ENCODE measurements at places on chromosomes 11 and 22.

DNA sequence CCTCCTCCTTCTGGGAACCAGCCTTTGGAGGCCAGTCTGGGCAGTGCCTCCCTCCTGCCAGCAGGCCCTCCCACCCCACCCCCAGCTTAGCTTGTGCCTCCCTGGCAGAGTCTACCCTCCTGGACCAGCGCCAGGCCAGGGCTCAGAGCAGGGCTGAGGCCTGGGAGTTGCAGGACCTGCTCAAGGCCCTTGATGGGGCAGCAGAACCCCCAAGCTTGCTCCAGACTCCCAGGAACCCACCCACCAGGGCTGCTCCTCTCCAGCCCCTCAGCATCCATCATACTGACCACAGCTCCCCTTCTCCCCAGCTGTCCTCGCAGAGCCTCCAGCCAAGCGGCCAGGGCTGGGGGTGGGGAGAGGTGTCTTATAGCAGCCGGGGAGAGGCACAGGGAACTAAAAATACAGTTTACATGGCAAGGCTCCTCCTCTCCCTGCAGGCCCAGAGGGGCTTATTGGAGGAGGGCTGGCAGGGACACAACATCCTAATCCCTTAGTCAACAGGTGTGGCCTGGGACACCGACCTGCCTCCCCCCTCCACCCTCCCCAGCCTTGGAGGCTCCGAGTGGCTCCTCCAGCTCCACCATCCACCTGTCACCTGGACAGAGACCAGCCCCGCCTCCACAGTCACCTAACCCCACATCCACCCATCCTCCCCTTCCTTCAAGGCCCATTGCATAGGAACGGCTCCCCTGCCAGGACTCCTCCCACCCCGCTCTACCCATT, 5.2 kb upstream of the MB start:
- DNase-seq: no peak

DNA sequence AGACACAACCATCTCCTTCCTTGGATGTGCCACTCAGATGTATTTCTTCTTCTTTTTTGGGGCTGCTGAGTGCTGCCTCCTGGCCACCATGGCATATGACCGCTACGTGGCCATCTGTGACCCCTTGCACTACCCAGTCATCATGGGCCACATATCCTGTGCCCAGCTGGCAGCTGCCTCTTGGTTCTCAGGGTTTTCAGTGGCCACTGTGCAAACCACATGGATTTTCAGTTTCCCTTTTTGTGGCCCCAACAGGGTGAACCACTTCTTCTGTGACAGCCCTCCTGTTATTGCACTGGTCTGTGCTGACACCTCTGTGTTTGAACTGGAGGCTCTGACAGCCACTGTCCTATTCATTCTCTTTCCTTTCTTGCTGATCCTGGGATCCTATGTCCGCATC, 489 bp downstream of the OR10A4 start:
- no peak for DNase-seq

- DNase-seq: peak; percentile 87
Measured at GRCh38 chr11:79237703-79238102, 203.1 kb downstream of the TENM4 start.

DNA sequence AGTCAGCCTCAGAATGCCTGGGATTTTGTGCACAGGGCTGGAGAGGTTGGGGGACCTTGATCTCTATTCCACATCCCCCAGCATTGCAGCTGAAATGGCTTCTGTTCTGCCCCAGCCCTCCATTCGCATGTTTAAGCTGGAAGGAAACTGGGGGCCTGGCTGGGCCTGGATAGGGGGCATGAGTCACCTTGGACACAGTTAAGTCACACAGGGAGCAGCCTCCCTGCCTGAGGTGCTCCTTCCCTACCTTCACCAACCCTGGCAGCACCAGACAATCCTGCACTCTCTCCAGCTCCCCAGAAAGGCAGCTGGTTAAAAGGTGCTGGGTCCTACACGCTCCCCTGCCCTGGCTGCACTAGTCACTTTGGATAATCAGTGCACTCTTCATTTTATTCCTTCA, 763 bp downstream of the SMIM45 start:
- DNase-seq: no peak

DNA sequence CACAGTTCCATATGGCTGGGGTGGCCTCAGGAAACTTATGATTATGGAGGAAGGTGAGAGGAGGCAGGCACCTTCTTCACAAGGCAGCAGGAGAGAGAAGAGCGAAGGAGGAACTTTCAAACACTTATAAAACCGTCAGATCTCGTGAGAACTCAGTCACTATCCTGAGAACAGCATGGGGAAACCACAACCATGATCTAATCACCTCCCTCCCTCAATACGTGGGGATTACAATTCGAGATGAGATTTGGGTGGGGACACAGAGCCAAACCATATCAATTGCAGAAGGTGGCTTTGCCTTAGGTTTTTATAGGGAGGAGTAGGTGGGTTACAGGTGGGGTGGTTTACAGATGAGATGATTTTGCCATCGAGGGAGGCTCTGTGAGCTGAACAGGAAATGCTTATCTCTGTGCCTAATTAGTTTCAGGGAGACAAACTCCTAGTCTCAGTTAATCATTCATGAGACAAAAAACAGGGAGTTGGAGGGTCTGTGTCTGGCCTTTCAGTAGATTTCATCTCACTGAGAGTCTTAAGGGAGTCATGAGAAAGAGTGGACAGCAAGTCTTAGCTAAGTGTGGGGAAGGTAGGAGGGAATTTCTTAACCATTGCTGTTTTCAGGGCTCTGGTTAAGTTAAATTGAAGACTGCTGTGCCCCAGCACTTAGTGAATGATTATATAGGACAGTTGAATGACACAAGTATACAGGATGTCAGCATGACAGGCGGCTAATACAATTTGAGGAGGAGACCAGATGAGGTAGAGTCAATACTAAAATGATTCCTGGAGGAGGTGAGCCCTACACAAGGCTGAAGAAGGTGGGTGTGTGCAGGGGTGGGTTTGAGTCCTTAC, 47.7 kb downstream of the CWC15 start:
- DNase-seq: no peak

- no peak for DNase-seq
Measured at GRCh38 chr11:45260071-45260470, 26.1 kb downstream of the SYT13 start.

GRCh38 chr11:128688031-128688713, 5.7 kb upstream of the FLI1 start:
- no peak for DNase-seq

DNA sequence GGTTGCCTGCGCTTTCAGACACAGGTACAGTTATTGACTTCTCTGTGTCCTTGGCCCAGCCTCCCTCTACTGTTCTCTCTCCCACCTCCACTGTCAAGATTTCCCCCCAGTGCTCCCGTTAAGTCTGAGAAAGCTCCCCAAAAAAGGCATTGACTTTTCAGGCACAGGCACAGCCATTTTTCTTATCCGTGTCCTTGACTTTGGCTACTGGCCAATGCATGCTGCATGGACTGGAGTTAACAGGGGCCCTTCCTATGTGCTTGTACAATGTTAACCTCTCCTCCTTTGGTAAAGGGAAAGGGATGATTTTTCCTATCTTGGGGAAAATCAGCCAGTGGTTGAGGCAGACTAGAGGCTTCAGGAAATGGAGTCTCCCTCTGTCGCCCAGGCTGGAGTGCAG, 4.3 kb downstream of the APOL5 start:
- DNase-seq: no peak

DNA sequence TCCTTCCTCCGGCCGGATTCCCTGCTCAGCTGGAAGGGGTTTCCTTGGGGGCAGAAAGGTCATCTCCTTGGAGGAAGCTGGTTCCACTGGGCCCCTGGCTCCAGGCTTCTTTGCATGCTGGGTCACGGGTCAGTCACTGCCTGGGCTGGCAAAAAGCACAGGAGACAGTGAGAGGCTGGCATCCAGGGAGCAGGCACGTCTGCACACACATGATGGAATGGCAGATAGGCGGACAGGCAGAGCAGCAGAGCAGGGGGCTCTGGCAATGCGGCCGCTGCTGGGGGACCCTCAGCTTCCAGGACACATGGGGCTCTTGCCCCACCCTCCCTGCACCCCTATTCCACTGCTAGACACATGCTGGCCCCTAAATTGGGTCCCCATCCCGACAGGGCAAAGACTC, 40.4 kb downstream of the C11orf58 start:
- DNase-seq: no peak

- DNase-seq: no peak
Measured at GRCh38 chr22:42116848-42117424, 13.7 kb downstream of the CYP2D6 start.

GRCh38 chr11:64028398-64029115, 7.2 kb upstream of the FLRT1 start:
- no peak for DNase-seq

DNA sequence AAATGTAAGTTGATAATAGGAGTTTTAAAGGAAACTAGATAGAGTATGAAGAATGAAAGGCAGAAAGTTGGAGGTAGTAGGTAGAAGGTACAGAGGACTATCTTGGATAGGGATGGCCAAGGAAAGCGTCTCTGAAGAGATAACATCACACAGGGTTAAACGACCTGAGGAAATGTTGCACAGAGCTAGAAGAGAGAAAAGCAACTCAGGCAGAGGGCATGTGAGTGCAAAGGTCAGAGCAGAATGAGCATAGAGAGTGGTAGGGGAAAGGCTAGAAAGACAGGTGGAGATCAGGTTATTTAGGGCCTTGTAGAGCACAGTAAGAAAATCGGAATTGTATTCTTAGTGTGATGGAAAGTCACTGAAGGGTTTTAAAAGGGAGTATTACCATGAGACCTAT, 232.0 kb downstream of the SOX6 start:
- no peak for DNase-seq

DNA sequence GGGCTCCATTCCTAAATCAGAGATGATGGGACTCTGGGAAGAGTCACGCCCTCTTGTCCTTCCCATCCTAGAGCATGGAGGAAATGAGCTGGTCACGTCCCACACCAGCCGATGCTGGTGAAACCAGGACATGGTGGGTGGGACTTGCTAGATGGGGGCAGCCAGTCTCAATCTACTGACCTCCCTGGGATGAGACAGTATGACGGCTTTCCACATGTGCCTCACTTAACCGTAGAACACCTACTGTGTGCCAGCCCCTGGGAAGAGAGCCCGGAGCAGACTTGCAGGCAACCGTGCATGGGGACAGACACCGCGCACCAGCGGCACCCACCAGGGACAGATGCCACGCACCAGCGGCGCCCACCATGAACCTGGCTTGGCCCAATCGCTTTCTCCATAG, 3.8 kb downstream of the OSBPL5 start:
- DNase-seq: no peak
